Islet precursor cell (in vitro differentiated cells): ENCODE measurements at places on chromosomes 7 and 10.
A peak's percentile ranks its signal among the peaks of the same experiment; 100 is the strongest.

- DNase-seq = no peak
Measured at GRCh38 chr7:39515534-39516228, 50.5 kb upstream of the YAE1 start.

GRCh38 chr7:86558680-86559501 is 84.8 kb upstream of the GRM3 start:
- no peak for DNase-seq

DNA sequence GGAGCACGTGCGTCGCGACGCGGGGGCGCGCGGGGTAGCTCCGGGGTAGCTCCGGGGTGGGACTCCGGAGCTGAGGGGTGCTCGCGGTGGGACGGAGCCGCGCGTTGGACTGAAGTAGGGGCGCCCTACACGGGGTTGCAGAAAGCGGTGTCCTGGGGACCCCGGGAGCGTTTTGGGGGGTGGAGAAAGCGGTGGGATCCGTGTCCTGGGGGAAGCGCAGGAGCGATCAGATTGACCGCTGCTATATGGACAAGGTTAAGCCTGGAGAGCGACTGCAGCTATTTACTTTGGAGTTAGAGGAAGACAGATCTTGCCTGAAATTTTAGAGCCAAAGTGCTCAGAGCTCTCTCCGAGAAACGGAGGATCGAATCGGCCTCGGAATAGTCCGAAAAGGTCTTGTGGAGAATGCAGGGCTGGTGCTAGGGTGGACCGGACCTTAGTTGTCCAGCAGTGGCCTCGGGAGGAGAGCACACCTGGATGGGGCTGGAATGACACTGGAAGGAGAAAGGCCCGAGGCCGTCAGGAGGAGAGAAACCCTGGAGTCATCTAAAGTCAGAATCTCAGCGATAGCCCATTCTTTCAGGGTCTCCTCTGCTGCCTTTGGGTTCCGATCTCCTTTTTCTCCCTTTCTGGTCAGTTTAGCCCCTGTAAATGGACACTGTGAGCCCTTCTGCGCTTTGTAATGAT is 564 bp downstream of the PDSS1 start:
- no peak for DNase-seq

- DNase-seq = no peak
Measured at GRCh38 chr10:113802997-113803396, 50.9 kb downstream of the DCLRE1A start.

- DNase-seq = no peak
Measured at GRCh38 chr10:13845897-13846296, 259.1 kb downstream of the PRPF18 start.

GRCh38 chr7:73338321-73338720 is 10.4 kb downstream of the FKBP6 start:
- no peak for DNase-seq

- DNase-seq = no peak
Measured at GRCh38 chr10:35758076-35758475, 116.0 kb upstream of the FZD8 start.

GRCh38 chr10:128062881-128063563 is 63.2 kb downstream of the MKI67 start:
- DNase-seq = no peak

GRCh38 chr10:100655326-100655759 is 90.0 kb upstream of the PAX2 start:
- no peak for DNase-seq

DNA sequence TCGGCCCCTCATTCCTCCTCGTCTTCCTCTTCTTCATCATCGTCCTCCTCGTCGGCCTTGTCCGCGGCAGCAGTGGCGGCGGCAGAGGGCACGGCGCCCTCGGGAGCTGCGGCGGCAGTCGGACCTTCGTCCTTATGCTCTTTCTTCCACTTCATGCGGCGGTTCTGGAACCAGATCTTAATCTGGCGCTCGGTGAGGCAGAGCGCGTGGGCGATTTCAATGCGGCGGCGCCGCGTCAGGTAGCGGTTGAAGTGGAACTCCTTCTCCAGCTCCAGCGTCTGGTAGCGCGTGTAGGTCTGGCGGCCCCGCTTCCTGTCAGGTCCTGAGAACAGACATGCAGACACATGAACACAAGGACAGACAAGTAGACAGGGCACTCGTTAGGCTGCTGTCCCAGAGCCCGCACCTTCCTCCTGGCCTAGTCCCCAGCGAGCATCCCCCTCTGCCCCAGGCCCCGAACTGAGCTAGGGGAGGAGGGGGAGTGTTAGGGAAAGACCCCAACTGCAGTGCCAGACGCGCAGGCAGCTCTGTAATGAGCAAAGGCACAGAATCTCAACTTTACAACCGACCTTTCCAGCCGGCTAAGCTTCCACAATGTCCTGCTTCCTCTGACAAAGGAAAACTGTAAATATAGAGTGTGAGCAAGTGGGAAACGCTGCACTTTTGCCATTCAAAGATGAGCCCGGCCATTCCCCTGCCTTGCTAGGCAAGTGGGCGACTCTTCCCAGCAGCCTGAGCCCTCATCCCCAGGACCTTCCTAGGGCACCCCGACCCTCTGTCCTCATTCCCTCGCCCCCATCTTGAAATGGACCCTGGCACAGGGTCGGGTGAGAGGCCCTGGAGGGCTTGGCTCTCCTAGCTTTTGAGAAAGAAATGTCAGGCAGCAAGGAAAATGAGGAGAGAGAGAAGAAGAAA is 1.3 kb downstream of the HOXA7 start:
- DNase-seq = peak; percentile 88

DNA sequence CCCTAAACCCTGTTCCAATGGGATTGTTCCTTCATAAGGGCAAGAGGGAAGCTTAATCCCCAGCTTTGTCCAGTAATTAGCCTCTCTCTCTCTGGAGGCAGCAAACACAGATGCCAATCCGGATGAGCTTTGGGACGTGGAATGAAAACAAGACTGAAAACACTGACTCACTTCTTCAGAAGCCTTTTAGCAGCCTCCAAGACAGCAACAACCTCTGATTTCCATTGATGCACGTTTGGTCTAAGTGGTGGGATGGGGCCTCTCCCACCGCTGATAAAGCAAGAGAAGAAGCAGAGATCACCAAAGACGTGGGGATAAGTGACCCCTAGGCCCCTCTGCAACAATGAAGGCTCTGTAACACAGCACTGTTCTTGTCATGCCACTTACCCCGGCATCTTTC is 5.8 kb upstream of the GFRA1 start:
- DNase-seq = peak; percentile 97

- DNase-seq = no peak
Measured at GRCh38 chr7:129617178-129617577, 5.7 kb downstream of the NRF1 start.

GRCh38 chr10:87869773-87870551 is 6.5 kb downstream of the PTEN start:
- no peak for DNase-seq

- no peak for DNase-seq
Measured at GRCh38 chr7:82126576-82126975, 317.0 kb downstream of the CACNA2D1 start.

GRCh38 chr7:140016540-140016939 is 46.2 kb downstream of the PARP12 start:
- DNase-seq = no peak

DNA sequence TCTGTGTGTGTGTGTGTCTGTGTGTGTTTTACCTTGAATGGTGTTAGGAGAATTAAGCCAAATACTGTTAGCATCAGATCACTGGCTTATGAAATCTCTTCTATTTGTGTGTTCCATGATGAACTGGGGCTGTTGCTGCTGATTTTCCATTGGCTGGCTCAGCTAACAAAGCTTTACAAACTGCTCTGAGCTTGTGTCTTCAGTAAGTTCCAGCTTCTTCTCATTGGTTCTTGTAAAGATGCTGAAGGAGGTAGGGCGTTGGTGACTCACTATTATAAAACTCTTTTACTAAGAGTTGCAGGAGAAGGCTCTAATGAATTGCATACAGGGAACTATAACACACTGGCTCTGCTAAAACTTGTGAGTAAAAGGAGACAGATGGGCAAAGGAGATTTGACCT is 136.4 kb upstream of the PRKCQ start:
- no peak for DNase-seq

- DNase-seq = no peak
Measured at GRCh38 chr10:16942381-16943078, 125.3 kb upstream of the RSU1 start.

GRCh38 chr7:155543011-155543876 is 3.1 kb downstream of the CNPY1 start:
- no peak for DNase-seq

GRCh38 chr7:25216837-25217236 is 11.4 kb downstream of the NPVF start:
- no peak for DNase-seq

DNA sequence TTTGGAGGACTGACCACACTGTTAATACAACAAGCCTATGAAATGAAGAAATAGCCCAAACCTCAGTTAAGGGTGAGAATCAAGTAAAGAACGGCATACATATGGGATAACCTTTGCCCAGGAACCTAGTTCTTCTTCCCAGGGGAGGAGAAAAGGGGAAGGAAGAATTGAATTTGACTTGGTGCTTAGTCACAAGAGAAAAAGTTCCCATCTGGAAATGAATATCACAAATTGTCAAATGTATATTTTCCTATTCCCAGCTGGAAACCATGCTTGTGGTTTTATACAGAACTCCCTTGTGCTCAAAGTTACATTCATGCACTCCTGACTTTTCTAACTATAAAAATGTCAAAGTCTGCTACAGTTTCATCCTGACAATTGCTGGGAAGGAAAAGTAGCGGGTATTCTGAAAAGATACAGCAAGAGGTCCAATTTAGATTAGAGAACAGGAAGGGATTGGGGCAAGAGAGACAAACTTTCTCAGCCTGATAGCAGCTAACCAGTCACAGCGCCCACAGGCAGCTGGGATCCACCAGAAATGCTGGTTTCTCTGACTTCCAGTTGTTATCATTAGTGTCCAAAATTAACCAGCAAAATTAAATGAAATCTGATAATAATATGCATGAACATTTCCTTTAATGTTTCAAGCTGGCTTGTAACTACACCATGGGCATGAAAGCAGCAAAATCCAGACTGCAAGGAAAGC is 18.6 kb upstream of the GSAP start:
- DNase-seq = no peak

GRCh38 chr7:133115596-133115995 is 33.7 kb upstream of the CHCHD3 start:
- no peak for DNase-seq

DNA sequence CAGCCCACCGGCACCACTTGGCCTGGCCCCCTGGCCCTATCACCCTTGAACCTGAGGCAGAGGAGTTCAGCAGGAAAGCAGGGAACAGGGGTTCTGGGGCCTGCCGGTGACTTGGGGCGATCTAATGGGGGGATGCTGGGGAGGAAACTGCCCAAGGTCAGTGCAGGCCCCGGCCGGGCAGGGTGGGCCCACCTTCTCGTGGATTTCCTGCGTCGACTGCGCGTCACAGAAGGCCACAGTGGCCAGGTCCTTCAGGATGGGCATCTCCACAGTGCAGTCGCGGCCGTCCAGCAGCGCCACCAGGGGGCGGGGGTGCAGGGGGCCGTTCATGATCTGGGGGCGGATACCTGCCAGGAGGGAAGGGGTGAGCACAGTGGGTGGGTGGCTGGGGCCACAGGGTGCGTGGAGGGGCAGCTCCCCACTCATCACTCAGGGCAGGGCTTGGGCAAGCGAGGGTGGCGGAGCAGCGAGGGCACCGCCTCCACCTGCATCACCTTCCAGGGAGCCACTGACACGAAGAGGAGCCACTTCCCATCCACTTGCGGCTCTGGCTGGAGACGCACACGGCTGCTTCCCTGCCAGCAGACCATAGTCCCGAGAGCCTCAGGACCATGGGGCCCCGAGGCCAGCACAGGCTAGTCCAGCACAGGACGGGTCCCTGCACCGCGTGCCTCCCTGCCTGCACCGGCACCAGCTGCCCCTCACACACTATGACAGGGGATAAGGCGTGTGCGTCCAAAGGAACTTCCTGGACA is 61.4 kb downstream of the ZRANB1 start:
- DNase-seq = peak; percentile 52

DNA sequence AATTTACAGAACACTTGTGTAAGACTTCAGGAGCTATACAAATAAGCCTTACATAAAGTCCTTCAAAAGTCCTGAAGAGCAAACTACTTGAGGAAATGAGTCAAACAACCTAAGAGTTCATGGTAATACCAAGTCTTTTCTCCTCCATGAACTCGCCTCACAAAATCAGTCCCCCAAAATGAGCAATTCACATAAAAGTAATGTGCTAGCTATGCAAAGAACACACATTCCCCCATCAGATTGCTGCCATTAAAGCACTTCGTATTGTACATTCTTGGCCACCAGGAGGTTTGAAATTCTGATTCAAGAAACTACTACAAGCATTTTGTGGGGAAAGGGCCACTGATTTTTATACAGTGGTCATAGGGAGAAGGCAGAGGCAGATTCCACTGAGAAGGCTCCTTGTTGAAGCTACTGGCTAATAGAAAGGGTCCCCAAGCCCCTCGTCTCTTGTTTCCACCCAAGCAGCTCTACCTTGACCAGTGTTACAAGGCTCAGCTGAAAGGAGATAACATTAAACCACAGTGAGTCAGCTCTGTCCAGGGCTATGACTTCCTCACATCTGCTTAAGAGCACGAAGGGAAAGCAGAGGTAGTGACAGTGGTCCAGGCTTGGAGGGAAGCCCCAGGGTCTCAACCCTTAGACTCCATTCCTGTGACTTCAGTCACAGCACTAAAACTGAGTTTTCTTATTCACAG is 115.2 kb upstream of the CDK1 start:
- peak; percentile 87 for DNase-seq

DNA sequence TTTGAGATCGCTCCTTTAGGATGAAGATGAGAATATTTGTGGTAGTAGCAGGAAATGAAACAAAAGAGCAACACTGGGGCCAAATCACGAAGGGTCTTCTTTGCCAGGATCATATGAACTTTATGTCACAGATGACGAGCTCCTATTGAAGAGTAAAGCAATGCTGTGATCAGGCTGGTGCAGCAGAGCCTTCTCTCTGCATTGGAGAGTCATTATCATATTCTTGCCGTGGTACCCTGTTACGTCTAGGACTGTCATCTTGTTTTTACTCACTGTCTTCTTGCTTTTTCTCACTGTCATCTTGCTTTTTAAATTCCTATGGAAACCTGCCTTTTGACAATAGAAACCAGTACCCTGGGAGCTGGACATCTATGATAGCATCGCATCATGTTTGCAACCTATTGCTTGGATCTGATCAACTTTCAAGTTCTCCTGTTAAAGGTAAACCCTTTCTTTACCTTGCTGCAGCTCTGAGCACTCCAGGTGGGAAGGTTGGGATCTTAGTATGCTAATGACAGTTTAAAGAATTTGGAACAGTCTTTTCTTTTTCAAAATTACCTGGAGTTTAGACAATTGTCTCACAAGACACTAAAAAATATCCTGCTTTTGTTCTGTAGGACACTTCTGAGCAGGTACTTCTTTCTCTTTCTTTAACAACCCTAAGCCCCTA is 27.9 kb upstream of the CACNA2D1 start:
- no peak for DNase-seq

DNA sequence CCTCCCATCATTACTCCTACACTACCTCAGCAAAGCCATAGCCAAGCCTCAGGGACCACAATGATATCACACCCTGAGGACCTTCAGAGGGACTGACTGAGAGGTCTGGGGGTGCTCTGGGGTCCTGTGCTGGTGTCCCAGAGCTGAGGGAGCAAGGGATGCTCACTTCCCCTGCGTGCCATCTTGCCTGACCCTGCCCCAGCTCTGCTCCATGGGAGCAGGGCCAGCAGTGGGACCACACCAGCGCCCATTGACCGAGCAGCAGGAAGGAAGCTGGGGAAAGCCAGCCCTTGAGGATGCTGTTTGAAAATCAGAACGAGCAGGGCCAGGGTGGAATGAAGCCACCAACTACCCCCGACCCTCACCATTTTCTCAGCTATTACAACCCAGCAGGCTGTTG is 103.0 kb downstream of the PARP12 start:
- DNase-seq = no peak

- no peak for DNase-seq
Measured at GRCh38 chr10:22436526-22436892, 91.2 kb downstream of the SPAG6 start.
